Lung (tissue), 17 donors: ENCODE measurements at places on chromosomes 5 and 9. TPM values are rescaled to one million over a fixed set of nuclear protein-coding genes. Genes with fewer than 3 reads are reported as not detected.

GRCh38 chr9:107935931-107936330 is 446.4 kb upstream of the KLF4 start:
- no peak for DNase-seq

DNA sequence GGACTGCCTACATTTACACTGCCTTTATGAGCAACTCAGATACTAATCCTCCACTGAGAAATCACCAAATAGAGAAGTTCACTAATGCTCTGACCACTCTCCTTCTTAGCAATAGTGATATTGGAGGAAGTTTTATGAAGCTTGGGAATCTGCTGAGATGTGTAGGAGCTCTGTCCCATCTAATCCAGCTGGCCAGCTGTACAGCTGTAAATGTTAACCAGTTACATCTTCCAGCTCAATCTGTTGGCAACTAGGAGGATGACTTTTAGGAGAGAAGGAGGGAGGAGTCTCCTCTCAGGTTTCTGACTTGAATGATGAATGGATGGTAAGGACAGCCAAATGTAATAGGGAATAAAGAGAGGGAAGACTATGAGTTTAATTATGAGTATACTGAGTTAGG is 36.3 kb upstream of the LRRC19 start:
- no peak for DNase-seq

F2RL1 gene
- total RNA-seq, result 19.2 TPM

LRRC14B gene
- total RNA-seq, result 0.14 TPM

DNA sequence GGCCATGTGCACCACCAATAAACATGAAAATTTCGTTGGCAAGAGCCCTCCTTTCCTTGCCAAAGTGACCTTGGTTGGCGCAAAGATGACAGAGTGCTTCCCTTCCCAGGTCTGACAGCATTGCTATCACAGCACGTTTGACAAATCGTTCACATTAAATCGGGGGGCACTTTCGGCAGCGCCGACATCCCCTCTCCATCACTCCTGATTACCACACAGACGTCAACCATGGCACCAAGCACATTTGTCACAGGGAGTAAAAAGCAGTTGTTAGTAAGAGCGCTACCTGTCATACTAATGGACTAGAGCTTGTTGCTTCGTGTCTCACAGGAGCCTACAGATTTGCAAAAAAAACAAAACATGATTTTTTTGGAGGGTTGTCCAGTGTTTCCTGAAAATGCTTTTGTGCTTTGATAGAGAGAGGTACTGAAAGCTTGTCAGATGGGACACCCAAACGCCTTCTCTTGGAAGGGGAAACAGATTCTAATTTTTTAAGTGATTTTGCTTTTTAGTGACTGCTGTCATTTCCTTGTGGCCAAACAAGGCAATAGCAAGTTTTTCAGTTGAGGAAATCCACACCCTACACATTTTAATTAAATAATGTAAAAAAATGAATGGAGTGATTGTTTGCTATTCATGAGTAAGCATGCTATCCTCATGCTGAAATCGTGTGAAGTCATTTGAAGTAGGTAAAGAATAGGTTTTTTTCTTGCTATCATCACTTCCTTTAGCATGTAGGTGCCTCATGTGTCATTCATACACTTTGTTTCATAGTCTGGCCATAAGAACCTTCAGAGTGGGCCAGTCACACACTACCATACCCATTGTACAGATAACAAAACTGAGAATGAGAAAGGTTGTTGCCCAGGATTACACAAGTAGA is 682.8 kb upstream of the WWC1 start:
- no peak for DNase-seq

TRIP13 gene
- total RNA-seq, result 6.2 TPM

GRCh38 chr5:122845229-122846050 is at the start of gene SNX24:
Gene SNX24 (plus strand): TSS chr5:122845613. CDS start chr5:122845634, 21 bp downstream.
- DNase-seq, result peak; percentile 83

LCNL1 gene
- 2.5 TPM for total RNA-seq

DNA sequence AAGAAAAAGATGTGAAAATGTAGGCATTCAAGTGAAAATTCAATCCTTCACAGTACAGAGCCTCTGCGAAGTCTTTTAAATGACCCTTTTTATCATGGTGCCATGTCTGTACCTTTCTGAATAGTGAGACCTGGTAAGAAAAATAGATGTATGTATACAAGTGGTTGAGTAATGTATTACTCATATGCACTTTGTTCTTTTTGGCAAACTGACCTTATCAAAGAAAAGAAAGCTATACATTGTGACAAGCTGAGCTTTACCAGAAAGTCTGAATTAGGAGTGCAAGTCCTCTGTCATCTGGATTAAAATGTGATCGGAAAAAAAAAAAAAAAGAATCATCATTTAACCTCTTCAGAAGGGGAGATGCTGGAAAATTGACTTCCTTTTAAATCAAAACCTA is 356.4 kb upstream of the CCNH start:
- no peak for DNase-seq

DNA sequence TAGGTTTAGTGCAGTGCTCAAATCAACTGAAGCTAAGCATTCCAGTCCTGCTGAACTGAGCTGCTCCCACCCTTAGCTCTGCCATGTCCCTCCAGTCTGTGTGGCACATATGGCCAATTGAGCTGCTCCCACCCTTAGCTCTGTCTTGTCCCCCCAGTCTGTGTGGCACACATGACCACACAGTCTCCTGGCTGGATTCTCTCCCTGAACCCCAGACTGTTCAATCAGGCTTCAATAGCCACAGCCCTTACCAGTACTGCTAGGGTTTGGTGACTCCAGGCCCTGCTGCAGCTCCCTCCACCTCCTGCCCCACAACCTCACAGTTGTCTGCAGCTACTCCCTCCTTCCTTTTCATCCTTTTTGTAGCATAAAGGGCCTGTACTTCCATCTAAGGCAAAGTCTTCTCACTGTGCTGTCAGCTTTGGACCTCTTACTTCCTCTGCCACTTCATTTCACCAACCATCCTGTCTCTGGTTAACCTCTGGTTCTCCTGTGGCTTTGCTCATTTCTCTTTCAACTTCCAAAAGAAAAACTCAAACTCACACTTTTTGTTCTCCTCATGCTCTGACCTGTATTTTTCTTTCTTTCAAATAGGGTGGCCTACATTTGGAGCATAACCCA is 50.8 kb downstream of the ADAMTS12 start:
- DNase-seq, result no peak

BTNL9 gene
- total RNA-seq, result 73.1 TPM

GRCh38 chr5:143771602-143772001 is 40.4 kb upstream of the HMHB1 start:
- DNase-seq, result no peak

DNA sequence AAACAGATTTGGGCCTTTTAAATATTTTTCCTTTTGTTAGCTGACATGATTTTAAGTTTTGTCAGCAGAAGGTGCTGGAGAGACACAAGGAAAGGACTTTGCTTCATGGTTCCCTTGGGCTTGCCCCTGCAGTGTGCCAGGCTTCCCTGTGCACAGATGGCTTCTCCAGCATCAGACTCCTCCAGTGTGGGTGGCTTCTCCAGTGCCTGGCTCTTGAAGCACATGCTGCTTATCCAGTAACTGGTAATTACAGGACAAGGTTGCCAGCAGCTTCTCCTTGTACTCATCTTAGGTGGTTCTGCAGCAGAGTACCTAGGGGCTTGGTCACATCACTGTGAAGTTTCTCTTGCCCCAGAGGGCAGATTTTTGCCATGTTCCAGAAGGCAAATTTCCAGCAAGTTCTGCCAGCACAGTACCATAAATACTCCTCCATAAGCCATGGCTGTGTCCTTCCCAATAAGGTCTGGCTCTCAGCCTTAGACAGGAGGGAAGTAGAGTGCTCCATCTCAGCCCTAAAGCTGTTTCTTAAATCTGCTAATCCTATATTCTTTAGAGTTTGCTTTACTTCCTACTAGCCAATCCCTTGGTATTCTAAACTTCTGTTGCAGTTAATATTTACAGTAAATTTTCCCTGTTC is 62.4 kb downstream of the PJA2 start:
- no peak for DNase-seq
